ENCODE measurements at places on chromosomes 4 and X.

GRCh38 chr4:145414841-145415240 lies 66.8 kb upstream of the SMAD1 start:
- no peak for DNase-seq

DNA sequence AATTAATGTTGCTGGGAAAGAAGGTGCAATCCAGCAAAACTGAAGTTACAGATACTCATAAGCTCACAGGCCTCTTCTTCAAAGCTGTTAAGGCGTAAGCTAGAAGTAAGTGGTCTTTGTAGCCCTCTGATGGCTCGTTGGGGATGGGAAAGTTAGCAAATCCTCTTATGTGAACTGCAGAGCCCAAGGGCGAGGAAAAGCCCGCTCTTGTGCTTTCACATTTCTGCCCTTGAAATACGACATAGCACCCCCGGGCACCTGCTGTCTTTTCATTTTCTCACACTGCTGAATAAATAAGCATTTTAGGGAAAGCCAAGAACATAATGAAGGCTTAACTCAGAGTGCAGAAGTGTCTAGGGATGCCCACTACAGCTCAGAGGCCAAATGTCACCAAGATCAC lies 73.1 kb upstream of the SORBS2 start:
- no peak for DNase-seq

DNA sequence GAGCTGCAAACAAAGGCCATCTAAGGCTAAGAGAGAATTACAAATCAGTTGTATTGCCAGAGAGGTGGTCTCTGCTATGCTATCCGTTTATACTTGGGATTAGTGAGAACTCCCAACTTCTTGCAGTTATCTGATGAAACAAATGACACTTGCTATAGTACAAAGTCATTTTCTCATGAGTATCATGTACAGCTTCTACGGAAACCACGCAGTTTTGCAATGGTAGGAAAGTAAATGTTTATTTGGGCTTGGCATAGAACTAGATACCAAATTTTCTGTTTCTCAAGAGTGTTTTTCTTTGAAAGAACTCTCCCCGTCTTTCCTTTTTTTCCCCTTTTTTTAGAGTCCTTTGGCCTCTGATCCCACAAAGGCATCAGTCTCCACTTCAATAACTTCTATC lies 128.2 kb upstream of the ENPEP start:
- DNase-seq: no peak

- no peak for DNase-seq
These were observed 389.3 kb upstream of the EPHA5 start for GRCh38 chr4:66059556-66059955.

DNA sequence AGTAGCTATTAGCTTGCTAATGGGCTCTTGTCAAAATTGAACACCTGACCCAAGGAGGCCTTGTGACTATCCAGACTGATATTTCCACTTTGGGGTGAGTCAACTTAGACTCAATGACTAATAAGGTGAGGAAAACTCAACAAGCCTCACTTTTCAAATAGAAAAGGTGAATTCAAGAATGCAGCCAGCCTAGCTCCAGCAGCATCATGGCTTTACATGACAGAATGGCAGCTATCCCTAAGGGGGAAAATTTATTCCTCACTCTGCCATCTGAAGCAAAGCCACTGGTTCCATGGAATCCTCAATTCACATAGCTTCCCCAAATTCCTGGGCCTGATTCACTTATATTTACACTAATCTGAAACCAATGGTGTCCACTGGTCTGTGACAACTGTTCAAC lies 29.1 kb upstream of the RAB9B start:
- no peak for DNase-seq

DNA sequence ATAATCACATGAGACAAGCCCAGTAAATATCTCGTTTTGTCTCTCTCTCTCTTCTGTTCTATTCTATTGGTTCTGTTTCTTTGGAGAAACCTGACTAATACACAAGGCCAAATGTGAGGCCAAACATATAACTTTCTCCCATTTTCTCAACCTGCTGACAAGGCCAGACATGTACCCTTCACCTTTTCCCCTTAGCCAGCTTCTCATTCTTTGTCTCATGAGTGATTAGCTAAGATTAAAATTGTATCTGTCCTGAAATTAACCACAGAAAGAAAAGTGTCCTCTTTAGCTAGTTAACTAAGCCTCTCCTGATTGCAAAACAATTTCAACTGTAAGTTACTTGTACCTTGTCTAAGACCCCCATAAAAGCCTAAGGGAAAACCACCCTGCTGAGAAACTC lies 18.5 kb upstream of the ADGRA3 start:
- no peak for DNase-seq

DNA sequence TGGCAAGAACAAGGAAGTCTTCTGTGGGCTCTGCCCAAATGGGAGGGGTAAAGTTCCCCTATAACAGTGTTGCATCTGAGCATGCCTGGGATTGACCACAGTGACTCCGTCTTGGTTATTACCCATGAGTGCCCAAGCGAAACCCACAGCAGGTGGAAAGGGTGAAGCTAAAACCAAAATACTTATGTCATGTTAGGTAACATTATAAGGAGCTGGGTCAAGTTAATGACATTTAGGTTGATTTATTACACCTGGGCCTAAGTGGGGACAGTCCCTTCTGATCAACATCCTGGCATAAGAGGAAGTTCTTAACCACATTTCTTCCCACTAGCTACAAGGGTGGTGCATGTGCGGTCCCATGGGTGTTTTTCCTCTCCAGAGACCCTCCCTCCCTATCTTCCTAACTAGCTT lies 1.3 kb upstream of the ZNF732 start:
- DNase-seq: no peak

- DNase-seq: no peak
These were observed 997.2 kb upstream of the SLIT2 start for GRCh38 chr4:19254486-19254885.

- DNase-seq: no peak
These were observed 11.1 kb downstream of the FABP2 start for GRCh38 chr4:119310826-119311225.

DNA sequence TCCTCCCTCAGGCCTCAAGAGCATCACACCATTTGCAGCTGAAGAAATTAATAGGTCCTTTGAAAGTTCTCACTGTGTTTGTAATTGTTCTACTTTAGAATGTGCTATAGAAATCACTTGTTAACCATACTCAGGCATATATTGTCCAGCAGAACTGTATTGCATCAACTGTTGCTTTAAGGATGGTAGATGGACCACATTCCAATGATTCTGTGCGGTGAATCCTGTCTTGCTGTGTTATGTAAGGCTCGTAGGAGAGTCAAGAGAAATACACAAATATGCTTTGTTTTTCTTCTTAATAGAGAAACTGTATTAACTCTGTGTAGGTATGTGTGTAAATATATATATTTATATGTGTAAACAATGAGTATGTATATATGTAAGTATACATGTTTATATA lies 6.3 kb upstream of the ADGRA3 start:
- DNase-seq: no peak

GRCh38 chr4:6925357-6925836 lies 15.8 kb downstream of the TBC1D14 start:
- DNase-seq: no peak

GRCh38 chrX:19599253-19599652 lies 83.9 kb upstream of the MAP3K15 start:
- DNase-seq: no peak

DNA sequence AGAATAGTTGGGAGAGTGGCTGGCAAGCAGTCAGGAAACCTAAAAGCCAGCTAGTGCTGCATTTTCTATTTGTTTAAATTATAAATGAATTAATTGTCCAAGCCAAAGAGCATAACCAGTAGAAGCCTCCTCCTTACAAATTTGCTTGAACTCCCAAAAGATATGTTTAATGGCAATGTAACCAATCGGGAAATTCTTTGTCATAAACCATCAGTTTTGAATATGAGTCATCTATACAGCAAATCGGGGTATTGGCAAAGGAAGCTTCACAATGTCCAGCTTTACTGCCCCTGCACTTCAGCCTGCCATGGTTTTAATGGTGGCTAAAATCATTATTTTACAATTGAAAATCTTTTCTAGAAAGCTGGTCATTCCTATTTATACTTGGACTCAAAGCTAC lies 216.6 kb downstream of the SHROOM3 start:
- no peak for DNase-seq

GRCh38 chr4:2043396-2044118 lies 15.6 kb upstream of the NAT8L start:
- DNase-seq: peak; percentile 49

DNA sequence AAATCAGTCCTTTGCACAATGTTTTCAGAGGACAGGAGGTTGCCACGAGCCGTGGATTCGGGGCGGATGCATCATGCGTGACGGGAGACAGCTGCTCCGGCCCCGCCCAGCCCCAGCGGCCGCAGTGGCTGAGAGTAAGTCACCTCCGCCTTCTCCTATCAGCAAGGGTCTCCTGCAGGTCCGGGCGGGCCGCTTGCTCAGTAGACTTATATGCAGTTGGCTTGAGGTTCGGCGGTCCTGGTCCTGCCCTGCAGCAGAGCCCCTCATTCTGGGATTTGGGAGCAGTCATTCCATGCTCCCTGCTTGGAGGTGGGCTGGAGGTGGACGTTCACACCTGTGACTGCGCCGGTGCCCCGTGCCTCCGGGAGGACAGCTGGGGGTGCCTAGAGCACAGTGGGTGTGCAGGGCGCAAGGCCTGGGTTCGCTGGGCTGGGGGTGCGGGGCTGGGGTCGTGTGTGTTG lies 86.3 kb upstream of the ADRA2C start:
- DNase-seq: peak; percentile 67

DNA sequence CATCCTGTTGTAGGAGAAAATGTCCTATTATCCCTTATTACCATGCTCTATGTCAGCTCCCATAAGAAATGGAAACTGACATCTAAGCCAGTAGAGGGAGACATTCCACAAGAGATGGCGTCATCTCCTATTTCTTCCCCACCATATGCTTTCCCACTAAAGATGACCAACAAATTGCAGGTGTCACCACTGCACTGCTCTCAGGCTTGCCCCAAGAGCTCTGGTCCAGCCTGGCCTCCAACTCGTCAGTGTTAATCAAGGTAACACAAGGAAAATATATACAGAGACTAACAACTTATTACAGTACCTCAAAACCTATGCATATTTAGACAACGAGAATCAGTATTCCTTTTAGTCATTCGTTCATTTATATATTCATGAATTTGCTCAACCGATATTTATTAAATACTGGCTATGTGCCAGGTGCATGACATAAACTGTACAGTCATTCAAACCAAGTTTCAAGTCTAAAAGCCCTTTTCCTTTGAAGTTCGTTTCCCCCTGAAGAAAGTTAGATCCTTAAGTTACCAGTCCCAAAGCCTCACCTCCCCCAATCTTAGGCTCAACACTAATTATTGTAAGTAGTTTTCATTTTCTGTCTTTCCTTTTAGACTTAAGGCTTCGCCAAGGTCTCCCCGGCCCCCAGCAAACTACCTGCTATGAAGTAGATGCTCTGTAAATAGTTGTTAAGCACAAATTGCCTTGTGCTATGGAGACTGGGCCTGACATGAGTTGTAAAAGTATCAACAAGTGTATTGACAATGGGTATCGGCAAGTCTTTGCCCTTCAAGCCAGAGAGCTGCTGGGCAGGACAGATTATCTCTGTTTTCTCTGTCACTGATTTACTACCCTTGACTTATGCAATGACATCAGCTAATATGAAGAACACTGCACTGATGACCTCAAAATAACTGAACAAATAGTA lies 3.1 kb upstream of the FGB start:
- peak; percentile 27 for DNase-seq

- no peak for DNase-seq
These were observed at the start of gene CYSLTR1 for GRCh38 chrX:78327370-78328086. Gene CYSLTR1 (minus strand): TSS chrX:78327611. CDS start chrX:78273746, 53,865 bp downstream.

GRCh38 chrX:122866532-122866931 lies 317.5 kb upstream of the GRIA3 start:
- no peak for DNase-seq

DNA sequence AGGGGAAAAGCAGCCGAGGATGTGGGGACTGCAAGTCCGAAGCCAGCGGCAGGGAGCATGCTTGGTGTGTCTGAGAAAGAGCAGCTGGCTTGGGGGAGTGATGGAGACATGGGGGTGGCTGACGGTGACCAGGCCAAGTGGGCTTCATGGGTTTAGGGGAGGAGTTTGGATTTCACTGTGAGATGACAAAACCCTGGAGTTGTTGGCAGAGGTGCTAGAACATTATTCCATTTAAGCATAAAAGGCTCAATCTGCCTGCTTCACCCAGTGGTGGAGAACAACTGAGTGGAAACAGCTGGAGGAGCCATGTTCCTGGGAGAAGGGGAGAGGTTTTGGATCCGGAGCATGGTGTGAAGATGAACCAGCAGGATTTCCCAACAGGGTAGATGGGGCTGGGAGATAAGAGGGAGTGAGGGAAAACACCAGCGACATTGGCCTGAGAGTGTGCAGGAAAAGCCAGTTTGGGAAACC lies 318.0 kb upstream of the TAPT1 start:
- DNase-seq: no peak

DNA sequence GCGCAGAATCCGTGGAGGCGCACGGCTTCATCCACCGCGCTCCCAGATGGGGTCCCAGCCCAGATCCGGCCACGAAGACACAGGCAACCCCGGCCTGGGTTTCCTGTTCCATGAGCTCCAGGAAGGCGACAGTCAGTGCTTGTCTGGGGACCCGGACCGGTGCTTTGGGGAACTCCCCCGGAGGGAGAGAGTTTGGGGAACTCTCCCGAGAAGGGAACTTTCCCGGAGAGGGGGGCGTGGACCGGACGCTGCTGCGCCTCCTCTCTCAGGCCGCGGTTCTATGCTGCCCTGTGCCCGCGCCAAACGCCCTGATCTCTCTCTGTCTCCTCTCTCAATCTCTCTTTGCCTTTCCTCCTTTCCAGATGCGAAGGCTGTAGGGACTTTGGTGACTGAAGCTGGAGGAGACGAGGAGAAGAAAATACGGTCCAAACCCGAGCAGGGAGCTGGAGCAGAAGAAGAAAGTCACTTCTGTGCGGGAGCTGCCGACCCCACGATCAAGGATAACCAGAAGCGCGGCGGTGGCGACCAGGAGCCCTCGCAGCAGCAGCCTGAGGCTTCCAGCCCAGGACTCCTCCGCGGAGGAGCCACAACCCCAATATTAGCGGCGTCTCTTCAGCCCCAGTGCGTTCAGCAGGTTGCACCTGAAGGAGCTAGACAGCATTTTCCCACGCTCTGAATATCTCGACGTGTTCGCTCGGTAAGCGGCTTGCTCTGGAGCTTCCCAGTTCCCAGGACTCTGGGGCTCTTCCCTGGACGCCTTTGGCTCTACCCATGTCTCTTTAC lies 47.6 kb upstream of the NKAP start:
- peak; percentile 58 for DNase-seq

DNA sequence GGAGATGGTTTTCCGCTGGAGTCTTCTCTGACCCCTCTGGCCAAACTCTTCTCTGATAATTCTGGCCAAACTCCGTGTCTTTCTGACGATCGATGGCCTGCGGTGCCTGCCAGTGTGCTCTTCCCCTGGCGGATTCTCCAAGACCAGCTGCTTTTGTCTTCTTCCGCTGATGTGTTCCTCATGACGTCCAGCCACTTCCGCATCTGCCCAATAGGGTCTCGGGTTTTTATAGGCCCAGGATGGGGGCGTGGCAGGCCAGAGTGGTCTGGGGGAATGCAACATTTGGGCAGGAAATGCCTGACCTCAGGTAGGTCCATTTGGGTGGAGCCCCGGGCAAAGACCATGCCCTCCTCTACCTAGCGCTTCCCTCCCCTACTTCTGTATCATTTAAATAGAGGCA lies 1542.1 kb downstream of the STIM2 start:
- DNase-seq: no peak

GRCh38 chr4:107060388-107060787 lies 24.3 kb upstream of the DKK2 start:
- DNase-seq: no peak

- DNase-seq: no peak
These were observed 173.6 kb downstream of the AFAP1 start for GRCh38 chr4:7766086-7766485.

GRCh38 chr4:185341841-185342240 lies 53.9 kb downstream of the LRP2BP start:
- no peak for DNase-seq

Measured in H7 (cell line).